ENCODE measurements at places on chromosomes 3 and 15. TPM values are rescaled to one million over a fixed set of nuclear protein-coding genes. Genes with fewer than 3 reads are reported as not detected.

Gene RHOV
- not detected for polyA plus RNA-seq

Gene CELF6
- polyA plus RNA-seq = 0.78 TPM

Gene KLHL40
- polyA plus RNA-seq = 0.61 TPM

Gene DNAH12
- 0.04 TPM for polyA plus RNA-seq

Gene CCR8
- polyA plus RNA-seq = not detected

Gene FANCD2
- 0.62 TPM for polyA plus RNA-seq

Gene GPR160
- polyA plus RNA-seq = 0.65 TPM

Gene AVEN
- polyA plus RNA-seq = 37.1 TPM

Gene MUC20
- polyA plus RNA-seq = 3.2 TPM

- no peak for DNase-seq
Observed at GRCh38 chr15:25058080-25058785, 103.4 kb downstream of the SNRPN start.

GRCh38 chr3:120029749-120030148 lies 64.5 kb downstream of the GSK3B start:
- no peak for DNase-seq

- DNase-seq = no peak
Observed at GRCh38 chr15:26790118-26790517, 17.3 kb upstream of the GABRB3 start.

GRCh38 chr3:114218006-114218405 lies 19.4 kb downstream of the ZNF80 start:
- no peak for DNase-seq

- no peak for DNase-seq
Observed at GRCh38 chr3:46609944-46610722, 2.2 kb upstream of the FAM240A start.

GRCh38 chr3:41276191-41276590 lies 76.9 kb downstream of the CTNNB1 start:
- DNase-seq = no peak

GRCh38 chr3:117762621-117763037 lies 1053.0 kb downstream of the TUSC7 start:
- no peak for DNase-seq

DNA sequence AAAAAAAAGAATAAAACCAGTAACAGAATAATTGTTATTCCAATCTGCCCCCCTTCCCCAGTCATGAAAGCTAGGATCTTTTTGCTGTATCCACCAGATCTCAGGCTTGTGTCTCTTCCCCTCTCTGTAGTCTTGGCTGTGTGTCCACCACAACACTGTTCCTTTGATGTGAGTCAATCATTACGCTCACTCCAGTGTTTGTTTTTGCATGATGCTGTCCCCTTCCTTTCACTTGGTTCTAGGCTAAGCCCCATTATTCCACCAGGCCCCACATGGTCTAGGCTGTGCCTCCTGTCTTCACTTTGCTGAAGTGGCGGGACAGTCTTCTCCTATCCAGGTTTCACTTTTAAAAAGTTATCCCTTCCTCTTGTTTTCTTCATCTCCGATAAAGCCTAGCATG lies 13.6 kb downstream of the ACKR2 start:
- DNase-seq = no peak

DNA sequence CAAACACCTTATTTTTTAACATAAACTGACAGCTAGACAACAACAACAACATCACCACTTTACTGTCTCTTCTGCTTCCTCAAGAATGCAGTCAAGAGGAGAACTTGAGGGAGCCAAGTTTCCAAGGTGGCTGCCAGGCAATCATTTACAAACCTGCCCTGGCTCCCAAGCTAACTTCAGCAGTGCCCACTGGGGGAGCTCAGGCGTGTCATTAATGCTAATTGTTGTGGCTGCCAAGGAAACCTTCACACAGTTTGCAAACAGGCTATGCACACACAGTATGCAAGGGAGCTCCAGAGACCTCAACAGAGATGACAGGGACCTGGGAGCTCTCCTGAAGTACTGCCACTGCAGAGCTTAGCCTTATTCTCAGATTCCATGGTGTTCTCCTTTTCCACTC lies 2.1 kb downstream of the DZIP1L start:
- DNase-seq = no peak

DNA sequence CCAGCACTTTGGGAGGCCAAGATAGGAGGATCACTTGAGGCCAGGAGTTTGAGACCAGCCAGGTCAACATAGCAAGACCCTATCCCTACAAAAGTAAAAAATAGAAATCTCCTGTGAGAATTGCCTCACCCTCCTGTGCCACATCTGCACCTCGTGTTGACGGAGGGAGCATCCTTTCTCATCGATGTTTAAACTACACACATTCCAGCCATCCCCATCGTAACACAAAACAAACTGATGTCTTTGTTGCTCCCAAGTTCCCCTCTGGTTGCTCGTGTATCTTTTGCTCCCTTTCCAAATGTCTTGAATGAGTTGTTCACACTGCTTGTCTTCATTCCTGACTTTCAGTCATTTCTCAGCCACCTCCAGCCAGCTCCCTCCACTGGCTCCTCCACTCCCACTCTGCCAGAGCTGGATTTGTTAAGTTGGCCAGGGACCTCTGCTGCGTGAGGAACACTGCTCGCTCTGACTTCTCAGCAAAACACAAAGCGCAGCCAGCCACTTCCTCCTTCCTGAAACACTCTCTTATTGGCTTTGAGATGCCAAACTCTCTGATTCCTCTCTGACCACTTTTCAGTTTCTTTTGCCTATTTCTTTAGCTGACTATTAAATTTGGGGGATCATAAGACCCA lies 53.6 kb upstream of the ATP13A3 start:
- no peak for DNase-seq

GRCh38 chr3:120089089-120089488 lies 5.2 kb downstream of the GSK3B start:
- DNase-seq = no peak

DNA sequence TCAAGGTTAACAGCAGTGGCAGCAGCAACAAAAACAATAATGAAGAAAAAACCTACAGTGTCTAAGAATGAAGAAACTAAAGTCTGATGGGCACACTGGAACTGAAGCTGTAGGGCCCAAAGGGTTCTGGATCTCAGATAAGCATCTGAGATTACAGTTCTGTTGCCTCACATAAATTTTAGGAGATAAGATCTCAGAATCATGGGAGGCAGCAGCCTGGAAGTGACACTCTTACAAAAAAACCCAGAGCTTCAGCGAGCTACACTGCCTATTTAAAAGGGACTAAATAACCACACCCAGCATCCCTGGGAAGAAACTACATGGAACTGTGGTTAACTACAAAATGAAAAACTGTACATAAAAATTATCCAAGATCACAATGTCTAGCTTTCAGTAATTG lies 61.2 kb downstream of the PLD1 start:
- DNase-seq = no peak

- DNase-seq = no peak
Observed at GRCh38 chr3:14392231-14392630, 10.2 kb upstream of the SLC6A6 start.

GRCh38 chr3:69385723-69386555 lies at the start of gene FRMD4B:
TSS of gene FRMD4B (minus strand) at chr3:69386088. CDS start at chr3:69385989, 99 bp downstream.
- peak; percentile 91 for DNase-seq

DNA sequence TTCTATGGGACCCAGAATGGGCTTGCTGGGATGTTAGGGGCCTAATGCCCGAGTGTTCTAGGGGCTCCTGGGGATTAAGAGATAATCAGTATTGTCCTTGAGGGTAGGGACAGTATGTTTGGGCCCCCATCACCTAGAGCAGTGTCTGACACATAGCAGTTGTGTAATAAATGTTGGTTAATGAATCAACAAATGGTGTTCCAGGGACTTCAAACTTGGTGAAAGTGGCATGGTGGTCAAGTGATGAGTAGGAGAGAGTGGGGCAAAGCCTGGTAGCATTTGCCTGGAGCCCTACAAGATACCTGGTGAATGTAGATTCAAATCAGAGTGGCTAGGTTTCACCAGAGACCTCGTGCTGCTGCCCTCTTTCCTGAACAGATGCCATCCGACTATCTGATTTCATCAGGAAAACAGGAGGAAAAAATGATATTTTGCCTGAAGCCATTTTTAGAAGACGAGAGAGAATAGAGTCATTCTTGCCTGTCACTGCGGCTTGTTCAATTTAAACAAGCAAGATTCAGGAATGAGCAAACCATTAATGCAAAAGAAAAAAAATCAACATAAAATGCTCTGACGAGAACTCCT lies 117.3 kb downstream of the RPL22L1 start:
- DNase-seq = no peak

Data from heart left ventricle (tissue), 16 donors.